SW 1271 (cell line): ENCODE measurements at places on chromosomes 6 and 20.

DNA sequence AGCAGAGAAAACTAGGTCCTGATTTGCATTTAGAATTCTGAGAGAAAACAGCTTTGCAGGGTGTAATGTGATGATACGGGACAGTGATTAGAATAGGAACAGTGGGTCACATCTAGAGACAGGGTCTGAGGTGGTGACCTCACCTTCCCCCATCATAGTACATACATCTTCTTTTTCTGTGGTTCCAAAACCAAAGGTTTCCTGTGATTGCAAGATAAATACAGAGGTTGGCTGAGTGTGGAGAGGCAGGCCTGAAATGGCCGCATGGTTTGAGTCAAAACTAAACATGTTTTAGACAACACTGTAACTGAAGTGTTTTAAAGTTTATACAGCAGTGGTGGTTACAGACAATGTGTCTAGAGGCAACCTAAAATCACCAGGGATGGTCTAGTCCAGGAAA lies 10.4 kb upstream of the NT5DC1 start:
- no peak for DNase-seq

- no peak for DNase-seq
Measured at GRCh38 chr6:44833248-44833647, 445.7 kb downstream of the CDC5L start.

GRCh38 chr6:12813321-12813720 lies 96.8 kb downstream of the PHACTR1 start:
- no peak for DNase-seq

- no peak for DNase-seq
Measured at GRCh38 chr6:13250703-13251102, 77.6 kb downstream of the TBC1D7 start.

DNA sequence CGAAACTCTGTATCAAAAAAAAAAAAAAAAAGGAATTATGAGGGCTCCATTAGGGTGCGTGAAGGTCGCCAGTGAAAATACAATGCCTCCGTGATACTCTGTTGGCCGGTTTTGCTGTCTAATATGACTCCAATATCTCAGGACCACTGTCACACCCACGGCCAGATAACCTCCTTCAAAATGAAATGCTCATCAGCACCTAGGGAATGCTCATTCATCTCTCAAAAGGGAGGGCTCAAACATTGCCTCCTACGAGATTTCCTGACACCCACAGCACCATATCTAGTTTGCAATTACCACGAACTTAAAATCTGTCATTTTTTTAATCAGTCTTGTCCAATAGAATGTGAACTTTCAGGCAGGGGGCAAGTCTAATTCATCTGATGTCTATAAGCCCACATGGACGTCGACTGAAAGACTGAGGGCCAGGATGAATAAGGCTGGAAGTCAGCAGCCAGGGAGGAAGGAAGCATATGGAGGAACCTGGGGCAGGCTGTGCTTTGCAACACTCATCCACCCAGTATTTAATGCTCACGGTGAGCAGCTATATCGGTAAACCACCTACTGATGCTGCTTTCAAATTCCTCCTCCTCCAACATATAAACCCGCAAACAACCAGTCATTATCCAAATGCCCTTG lies 42.8 kb downstream of the MAP3K5 start:
- no peak for DNase-seq

DNA sequence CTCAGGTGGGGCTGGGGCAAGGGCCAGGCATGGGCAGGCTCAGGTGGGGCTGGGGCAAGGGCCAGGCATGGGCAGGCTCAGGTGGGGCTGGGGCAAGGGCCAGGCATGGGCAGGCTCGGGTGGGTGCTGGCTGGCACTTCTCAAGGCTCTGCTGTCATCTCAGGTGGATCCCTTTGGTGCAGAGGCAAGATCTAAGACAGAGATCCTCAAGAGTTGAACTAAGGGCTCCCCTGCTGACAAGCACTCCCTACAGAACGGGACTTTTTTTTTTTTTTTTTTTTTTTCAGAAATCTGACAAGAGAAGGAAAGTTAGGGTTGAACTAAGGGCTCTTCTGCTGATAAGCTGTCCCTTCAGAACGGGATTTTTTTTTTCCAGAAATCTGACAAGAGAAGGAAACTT lies 24.9 kb downstream of the MMP24OS start:
- no peak for DNase-seq

DNA sequence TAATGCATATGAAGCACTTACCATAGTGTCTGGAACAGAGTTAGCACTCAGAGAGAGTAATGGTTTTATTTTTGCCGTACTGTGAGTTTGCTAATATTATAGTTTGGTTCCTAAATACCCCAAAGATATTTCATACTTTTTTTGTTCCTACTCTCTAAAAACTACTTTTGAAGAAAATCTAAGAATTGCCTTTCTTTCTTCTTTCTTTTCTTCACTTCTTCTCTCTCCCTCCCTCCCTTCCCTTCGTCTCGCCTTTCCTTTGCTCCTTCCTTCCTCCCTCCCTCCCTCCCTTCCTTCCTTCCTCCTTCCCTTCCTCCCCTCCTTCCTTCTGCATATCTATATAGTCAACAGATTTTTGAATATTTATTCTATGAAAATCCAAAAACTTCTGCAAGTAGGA lies 351.7 kb upstream of the RSPO3 start:
- no peak for DNase-seq

- DNase-seq = no peak
Measured at GRCh38 chr20:25372584-25373336, 17.9 kb downstream of the ABHD12 start.

- no peak for DNase-seq
Measured at GRCh38 chr6:142207265-142207877, 60.3 kb downstream of the VTA1 start.

GRCh38 chr6:106469882-106470281 lies 109.4 kb downstream of the CRYBG1 start:
- DNase-seq = no peak

DNA sequence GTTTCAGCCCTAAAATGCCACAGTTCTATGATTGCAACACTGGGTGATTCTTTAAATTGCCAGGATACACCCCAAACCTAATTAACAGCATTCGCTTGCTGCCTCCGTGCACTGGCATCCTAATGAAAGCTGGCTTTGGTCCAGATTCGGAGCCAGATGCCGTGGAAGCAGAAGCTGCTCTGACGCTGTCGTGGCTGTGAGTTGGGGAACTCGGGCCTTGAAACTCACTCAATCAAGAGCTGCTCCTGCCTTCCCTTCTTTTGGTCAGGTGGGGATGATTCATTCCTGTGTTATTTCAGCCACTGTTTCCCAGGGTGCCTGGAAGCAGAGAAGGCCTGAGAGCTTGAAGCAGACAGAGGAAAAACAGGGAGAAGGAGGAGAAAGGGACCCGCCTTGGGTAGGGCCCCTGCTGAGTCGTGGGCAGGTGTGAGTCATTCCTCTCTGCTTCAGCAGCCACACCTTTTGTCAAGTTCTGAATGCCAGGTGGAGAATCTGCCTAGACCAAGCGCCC lies 36.2 kb upstream of the DSP start:
- DNase-seq = peak; percentile 70

DNA sequence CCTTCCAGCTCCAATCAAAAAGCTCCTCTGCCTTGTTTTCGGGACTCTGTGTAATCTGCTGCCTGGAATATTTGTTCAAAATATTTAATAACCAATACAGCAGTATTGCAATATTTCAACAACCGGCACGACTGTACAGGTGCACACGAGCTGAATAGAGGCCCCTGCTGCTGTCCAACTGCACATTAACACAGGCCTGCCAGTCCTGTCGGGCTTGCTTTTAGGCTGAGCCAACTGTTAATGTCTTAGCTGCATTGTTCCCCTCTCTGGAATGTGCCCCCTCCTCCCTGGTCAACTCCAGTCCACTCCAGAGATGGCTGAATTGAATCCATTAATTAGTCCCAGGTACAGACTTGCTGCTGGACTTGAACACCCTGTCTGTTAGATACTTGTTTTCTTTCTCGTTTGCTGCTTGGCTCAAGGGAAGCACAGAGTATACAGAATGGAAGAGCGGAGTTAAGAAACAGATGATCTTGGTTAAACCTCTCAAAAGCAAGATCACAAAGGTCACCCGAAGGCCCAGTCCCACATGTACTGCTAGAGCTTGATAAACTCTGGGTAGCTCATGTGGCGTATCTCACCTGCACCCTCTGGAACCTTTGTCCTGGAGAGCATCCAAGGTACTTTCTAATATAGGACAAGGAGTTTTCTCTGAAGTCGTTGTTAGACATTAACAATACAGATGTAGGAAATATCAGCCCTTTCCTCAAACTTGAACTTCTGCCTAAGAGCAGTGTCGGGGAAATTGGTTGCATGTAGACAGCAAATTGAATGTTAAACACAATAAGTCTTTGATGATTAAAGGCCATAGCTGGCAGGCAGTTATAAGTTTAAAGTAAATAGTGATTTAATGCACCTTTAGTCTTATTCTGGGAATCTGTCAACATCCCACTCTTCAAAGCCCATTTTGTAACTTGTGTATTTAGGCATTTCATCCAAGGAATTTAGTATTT lies 31.9 kb downstream of the SHLD1 start:
- DNase-seq = no peak

GRCh38 chr20:17615645-17616479 lies 46.0 kb downstream of the DSTN start:
- no peak for DNase-seq

DNA sequence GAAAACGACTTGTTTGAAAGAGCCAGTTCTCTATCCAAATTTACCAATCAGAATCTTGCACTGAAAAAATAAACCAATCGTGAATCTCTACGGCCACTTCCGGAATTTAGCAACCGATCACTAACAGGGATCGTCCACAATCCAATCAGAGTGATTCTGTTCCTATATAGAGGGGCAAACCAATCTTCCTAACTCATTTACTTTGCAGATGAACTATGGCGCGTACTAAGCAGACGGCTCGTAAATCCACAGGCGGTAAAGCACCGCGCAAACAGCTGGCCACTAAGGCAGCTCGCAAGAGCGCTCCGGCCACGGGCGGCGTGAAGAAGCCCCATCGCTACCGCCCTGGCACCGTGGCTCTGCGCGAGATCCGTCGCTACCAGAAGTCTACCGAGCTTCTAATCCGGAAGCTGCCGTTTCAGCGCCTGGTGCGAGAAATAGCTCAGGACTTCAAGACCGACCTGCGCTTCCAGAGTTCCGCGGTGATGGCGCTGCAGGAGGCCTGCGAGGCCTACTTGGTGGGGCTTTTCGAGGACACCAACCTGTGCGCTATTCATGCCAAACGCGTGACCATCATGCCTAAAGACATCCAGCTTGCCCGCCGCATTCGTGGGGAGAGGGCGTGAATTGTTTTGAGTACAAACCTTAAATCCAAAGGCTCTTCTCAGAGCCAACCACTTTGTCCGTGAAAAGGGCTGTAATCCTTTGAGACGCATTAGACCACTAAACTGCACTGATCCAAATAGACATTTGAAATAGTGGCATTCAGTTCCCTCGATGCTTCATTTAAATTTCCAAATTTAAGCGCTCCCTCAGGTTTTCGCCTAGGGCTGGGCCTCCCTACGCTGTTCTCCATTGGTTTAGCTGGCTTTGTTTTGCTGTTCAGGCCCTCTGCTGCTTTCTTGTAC lies 138.0 kb downstream of the HFE start:
- DNase-seq = no peak

- no peak for DNase-seq
Measured at GRCh38 chr6:6866656-6867403, 240.9 kb upstream of the RREB1 start.

GRCh38 chr20:48799328-48800105 lies 28.3 kb downstream of the PREX1 start:
- DNase-seq = no peak

DNA sequence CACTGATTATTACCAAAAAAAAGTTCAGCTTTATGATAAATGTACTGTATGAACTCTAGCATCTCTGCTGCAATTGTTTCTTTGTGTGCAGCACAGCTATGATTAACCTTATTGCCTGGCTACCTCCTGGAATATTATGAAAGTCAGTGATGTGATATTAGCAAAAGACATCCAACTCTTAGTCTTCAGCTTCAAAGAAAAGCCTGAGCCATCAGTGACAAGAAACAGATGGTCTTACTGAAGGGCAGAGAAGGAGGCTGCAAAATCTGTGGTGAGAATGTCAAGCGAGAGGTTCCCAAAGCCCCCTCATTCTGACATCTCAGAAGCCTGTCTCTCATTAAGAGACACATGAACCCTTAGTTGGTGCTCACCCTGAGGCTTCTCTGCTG lies 89.4 kb upstream of the TNFAIP3 start:
- no peak for DNase-seq

- no peak for DNase-seq
Measured at GRCh38 chr6:84074988-84075781, 41.6 kb downstream of the MRAP2 start.

DNA sequence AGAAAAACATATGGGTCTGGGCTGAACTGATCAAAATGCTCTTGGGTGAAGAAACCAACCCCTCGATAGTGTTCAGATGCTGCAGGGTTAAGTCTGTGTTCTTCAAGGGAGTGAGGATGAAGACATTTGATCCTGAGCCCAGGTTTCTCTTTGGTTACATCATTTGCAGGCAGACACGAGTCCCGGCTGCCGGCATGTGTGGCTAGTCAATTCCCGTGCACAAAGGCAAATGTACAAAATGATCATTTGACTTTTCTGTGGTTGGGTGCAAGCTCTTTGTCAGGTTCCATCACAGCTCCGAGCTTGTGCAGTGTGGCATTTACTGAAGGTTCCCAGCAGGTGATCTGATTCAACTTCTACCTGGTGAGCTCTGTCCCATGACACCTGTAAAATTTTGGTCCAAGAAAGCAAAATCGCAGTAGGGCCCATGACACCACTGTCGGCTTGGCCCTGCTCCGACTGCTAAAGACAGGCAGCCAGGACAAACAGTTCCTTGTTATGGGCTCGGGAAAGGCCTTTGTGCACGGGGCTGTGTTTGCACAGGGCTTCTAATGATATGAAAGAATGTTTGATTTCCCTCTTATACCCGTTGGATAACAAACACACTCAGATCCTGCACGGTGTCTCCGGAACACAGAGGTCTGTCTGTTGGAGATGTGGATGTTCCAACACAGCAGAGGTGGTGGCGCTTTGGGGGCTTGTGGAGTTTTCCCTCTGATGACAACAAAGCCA lies 46.9 kb downstream of the GJA10 start:
- no peak for DNase-seq

GRCh38 chr6:38141085-38141484 lies 321.6 kb downstream of the ZFAND3 start:
- no peak for DNase-seq

DNA sequence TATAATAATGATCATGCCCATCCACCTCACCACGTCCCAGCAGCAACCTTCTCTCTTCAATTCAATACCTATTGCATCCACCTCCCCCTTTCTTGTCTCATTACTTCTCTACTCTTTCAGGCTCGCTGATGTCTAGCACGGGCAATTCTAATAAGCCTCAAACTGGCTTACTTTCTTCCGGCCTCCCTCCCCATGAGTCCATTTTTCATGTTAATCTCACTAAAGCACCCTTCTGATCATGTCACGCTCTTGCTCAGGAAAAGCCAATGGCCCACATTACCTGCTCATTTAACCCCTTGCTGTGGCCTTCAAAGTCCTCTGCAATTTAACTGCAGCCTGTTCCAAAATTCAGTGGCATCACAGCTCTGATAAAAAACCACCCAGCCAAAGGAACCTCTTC lies 105.1 kb downstream of the UTRN start:
- DNase-seq = no peak

DNA sequence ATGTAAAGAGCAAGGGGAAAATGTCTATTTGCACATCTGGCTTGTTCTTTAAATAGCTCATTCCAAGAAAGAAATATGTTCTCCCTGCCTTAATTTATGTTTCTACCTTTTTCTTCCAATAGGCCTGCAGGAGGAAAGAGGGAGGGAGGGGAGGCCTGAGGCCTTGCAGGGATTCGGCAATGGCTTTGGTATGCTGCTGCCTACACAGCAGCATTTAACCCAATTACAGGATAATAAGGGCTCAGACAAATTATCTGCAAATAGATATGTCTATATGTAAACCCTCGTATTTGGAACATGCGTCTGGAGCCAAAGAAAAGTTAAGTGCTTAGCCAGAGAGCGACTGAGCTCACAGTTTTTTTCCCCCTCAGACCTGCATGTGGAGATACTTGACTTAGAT lies 277.2 kb downstream of the CDC5L start:
- DNase-seq = no peak
